ENCODE measurements at places on chromosomes 16 and 17.

GRCh38 chr16:83550183-83550569 is 257.6 kb upstream of the HSBP1 start:
- DNase-seq = no peak

- DNase-seq = no peak
These were observed 381.8 kb upstream of the MAF start for GRCh38 chr16:79982361-79982760.

GRCh38 chr17:77615703-77616253 is 342.7 kb upstream of the TNRC6C start:
- DNase-seq = no peak

DNA sequence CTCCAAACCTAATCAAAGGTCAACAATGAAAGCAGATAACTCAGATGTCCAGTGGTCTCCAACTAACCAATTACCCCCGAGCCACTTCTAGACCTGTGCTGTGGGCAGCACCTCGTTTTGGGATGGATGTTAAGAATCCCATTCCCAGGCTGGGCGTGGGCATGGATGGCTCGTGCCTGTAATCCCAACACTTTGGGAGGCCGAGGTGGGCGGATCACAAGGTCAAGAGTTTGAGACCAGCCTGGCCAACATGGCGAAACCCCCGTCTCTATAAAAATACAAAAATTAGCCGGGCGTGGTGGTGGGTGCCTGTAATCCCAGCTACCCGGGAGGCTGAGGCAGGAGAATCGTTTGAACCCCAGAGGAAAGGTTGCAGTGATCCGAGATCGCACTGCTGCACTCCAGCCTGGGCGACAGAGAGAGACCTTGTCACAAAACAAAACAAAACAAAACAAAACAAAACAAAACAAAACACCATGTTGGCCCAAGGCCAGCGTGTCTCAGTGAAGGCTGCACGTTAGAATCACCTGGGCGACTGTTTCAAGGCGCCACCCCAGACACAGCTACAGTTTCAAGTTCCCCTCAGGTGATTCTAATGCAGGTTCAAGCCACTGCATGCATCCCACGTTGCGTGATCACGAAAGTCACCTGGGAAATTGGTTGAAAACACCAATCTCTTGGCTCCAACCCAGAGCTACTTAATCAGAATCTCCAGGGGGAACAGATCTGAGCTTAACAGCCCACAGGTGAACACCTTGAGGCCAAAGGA is 21.3 kb downstream of the COX4I1 start:
- no peak for DNase-seq

GRCh38 chr16:31344712-31345111 is 10.3 kb upstream of the ITGAX start:
- no peak for DNase-seq

DNA sequence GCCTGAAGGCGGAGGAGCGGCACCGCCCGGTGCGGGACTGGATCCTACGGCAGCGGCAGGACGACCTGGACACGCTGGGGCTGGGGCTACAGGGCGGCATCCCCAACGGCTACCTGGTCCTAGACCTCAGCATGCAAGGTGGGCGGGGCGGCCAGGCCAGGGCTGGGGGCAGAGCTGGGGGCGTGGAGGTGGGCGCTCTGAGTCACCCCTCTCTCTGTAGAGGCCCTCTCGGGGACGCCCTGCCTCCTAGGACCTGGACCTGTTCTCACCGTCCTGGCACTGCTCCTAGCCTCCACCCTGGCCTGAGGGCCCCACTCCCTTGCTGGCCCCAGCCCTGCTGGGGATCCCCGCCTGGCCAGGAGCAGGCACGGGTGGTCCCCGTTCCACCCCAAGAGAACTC is 7.9 kb downstream of the MSLN start:
- no peak for DNase-seq

DNA sequence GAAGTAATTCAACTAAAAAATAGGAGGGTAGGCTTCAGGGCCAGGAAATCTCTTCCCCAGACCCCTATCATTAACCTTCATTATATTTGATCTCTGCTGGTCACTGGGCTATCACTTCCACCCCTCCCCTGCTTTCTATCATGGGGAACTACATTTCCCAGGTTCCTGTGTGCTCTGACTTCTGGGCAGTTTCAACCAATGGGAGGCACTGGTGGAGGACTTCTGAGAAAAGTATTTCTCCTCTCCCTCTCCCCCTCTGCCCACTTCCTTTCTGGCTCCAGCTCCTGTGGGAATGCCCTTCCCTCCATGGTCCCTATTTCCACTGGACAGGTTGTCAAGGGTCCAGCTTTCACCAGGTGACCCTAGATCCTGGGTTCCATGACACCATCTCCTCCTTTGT is 364.4 kb downstream of the C16orf95 start:
- no peak for DNase-seq

DNA sequence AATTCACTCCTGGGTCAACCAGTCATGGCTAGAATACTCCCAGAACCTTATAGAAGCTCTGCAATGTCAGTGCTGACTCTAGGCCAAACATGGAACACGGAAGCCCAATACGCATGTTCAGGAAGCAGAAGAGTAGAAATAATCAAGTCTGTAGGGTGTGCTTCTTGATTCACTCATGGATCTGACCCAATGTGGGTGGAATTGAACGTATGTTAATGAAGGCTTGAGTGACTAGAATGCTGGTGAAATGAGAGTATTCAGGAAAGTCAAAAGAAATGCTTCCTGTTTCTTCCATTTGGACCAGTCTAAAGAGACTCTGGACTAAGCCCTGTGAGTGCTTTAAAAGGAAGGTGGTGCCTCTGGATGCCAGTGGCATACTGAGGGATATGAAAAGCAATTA is 395.0 kb downstream of the CDH13 start:
- DNase-seq = no peak

DNA sequence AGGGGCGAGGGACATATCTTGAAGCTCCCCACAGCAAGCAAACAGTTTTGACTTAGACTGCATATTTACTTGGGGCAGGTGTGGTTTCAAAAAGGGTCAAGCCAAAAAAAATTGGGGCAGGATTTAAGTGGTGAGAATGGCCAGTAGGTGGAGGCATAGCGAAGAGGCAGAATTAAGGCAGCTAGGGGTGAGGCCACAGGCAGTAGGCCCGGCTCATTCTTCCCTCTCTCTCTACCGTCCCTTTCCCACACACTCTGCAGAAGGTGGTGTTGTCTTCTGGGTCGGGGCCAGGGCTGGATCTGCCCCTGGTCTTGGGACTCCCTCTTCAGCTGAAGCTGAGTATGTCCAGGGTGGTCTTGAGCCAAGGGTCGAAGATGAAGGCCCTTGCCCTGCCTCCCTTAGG is 2.6 kb downstream of the SHBG start:
- peak; percentile 58 for DNase-seq

DNA sequence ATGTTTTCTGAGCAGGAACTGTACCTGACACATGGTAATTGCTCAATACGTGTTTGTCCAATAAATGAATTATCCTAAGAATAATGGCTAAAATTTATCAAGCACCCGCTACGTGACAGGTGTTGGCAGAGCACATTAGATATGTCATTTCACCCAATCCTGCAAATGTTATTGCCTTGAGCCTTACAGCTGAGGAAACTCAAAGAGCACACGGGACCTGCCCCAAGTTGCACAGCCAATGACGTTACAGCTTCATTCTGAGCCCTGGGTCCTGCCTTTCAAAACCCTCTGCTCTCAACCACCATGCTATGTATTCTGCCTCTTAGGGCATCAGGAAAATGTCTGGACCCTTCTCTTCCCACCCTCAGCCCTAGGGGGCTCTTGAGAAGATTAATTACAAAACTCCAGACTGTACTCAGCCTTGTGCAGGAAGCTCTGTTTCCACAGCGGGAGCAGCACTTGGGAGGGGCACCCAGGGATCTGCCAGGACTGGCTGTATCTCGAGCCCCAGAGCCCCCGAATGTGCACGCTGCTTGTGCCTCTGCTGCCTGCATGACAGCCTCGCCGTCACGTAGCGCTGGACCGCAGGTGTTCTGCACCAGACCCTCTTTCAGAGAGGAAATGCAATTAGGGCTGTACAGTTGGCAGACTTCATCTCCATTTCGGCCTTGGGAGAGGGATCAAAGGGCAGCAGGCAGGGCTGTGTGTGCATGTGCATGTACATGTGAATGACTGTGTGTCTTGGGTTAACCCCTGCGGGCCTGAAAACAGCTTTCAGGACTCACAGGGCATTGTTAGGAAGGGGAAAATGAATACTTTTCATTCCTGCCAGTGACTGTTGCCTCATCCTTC is 71.6 kb downstream of the GPR139 start:
- no peak for DNase-seq

- no peak for DNase-seq
These were observed 506 bp upstream of the COG7 start for GRCh38 chr16:23453338-23454052.

Measured in A673 (cell line).